ENCODE measurements at places on chromosomes 6 and 20.

DNA sequence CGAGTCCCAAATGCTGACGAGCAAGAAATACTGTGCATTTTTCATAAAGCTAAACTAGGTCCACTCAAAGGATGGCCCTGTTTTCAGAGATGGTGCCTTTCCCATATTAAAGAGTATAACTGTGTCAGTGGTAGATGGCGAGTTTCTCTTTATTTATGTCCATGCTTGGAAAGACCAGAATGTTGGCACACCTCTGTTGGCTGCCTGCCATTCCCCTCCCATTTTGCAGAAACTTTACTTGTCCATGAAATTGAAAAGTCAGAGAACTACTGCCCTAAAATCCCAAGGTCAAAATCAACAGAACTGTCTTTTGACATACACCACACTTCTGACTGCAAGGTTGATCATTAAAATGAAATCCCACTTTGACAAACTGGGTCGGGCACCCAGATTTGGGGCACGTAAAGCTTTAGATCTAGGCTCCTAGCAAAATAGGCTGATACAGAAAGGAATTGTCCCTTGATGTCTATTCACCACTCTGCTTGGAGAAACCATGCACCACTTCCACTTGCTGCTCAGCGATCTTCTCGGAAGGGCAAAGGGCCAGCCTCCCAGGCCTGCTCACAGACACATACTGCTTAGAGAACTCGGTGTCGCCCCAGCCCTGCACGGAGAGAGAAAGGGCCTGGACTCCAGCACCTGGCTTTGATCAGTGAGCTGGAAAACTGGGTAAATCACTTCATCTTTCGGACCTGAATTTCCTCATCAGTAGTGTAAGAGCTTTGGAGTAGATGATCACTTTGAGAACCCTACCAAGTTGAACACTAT lies 130.0 kb downstream of the AGPAT4 start:
- DNase-seq = no peak

DNA sequence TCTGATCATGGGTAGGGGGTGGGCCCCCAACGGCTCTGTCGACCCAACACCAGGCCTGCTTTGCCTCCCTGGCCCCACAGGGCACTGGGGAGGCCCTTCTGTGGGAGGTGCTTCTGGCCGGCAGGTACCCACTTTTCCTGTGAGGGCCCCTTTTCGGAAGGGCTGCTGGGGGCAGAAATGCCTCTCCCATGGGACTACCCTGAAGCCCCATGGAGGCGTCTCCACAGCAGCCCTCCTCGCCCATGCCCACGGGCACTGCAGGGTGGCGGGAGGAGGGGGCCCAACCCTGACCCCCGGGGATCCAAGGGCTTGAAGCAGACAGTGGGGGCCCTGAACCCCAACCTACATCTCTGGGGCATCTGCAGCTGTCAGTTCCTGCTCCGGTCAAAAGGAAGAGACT lies 2.3 kb downstream of the BIRC7 start:
- DNase-seq = no peak

DNA sequence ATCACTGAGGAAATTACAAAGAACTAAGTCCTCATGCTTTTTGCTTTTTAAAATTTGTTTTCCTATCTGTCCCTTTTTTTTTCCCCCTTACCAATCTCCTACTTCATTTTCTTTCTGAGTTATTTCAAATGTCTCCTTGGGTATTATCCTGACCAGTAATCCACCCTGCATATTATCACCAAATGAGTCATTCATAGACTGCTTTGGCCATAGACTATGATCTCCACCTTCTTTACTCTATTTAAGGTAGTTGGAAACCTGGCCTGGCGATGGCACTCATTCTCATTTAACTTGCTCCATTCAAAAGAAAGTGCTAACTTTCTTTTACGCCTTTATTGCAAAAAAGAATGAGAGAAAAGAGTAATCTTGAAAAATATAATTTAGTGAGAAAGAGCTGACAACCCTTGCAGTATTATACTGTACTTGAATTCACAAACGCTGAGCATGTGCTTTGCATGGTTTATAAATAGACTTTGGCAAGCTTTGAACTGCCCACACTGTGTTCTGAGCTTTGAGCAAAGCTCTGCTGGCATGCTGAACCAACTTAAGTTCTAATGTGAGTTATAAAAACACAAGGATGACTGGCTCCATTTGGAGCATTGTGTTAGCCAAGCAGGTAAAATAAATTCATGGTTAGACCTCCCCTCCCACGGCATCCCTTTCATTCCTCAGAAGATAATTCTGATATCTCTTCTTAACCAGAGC lies 198.9 kb downstream of the NKAIN2 start:
- DNase-seq = no peak

DNA sequence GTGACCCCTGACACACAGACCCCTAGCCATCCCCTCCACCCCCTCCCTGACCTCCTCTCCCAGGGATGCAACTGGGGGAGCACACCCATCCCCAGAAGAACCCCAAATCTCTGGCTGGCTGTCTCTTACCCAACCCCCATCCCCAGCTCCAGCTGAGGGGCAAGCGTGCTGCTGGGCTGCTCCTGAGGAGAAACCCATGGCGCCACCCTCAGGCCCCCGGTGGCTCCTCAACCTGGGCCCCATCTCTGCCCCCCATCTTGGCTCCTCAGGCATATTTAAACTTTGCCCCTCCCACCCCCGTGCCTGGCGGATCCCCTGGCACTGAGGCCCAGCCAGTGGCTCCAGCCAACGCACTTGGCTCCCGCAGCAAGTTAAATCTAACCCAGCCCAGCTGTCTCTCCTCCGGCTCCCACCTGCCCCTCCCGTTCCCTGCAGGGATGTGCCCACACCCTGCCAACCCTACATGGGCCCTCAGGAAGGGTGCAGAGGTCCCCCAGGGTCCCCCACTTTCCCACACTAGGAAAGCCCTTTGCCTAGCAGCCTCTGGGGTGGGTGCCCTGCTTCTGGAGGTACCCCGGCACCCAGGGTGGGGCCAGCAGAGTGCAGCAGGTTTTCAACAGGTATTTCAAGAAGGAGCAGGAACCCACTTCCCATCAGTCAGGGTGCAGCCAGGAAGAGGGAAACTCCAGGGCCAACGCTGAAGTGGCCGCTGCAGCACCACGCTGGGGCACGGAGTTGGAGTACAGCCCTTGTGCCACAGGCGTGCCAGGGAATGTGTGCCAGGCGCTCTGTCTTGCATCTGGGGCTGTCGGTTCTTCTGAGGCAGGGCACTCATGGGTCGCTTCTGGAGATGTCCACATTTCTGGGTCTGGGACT lies 5.3 kb upstream of the OSBPL2 start:
- DNase-seq = no peak

DNA sequence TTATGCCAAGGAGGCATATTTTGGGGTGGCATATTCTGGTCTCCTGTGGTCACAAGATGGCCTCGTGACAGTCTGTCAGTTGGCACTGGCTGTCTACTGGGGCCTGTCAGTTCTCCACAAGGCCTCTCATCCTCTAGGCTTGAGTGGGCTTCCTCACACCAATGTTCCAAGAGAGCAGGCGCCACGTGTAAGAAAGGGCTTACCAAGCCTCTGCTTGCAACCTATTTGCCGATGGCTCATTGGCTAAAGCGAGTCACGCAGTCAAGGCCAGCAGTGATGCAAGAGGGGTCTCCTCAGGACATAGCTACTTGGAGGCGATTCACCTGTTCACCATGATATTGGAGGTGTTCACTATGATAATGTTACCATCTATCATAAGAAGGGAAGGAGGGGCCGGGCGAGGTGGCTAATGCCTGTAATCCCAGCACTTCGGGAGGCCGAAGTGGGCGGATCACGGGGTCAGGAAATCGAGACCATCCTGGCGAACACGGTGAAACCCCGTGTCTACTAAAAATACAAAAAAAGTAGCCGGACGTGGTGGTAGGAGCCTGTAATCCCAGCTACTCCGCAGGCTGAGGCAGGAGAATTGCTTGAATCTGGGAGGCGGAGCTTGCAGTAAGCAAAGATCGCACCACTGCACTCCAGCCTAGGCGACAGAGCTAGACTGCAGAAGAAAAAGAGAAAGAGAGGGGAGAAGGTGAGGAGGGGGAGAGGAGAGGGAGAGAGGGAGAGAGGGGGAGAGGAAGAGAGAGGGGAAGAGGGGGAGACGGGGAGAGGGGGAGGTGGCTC lies 35.3 kb downstream of the C6orf52 start:
- no peak for DNase-seq

DNA sequence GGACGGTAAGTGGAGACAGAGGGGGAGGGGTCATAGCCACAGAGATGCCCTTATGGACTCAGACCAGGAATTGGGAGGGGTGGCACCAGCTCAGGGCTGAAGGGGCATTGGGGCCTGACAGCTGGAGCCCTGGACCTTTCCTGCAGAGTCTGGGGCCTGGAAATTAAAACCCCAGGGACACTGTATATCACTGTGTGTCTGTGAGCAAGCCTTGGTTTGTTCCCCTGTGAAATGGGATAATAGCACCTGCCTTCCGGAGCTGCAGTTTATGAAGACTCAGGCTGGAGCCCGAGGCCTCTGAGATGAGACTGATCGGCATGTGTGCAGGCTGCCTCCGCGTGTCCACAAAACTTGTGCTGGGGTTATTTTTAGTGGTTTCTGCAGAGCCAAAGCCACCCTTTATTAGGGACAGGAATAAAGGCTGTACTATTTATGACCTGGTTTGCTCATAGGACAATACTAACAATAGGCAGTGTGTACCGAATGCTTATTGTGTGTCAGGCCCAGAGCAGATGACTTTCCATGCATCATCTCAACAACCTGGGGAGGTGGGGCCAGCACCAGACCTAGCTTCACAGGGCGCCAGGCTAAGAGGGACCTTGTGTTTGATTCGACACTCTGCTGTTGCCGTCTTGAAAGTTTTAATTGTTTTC lies 22.6 kb downstream of the MYH7B start:
- DNase-seq = no peak

DNA sequence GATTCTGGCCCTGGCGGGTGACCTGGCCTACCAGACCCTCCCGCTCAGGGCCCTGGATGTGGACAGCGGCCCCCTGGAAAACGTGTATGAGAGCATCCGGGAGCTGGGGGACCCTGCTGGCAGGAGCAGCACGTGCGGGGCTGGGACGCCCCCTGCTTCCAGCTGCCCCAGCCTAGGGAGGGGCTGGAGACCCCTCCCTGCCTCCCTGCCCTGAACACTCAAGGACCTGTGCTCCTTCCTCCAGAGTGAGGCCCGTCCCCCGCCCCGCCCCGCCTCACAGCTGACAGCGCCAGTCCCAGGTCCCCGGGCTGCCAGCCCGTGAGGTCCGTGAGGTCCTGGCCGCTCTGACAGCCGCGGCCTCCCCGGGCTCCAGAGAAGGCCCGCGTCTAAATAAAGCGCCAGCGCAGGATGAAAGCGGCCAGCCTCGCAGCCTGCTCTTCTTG lies 868 bp upstream of the SLC2A4RG start:
- DNase-seq = no peak
